Mucosa of gallbladder (tissue), 1 donor: ENCODE measurements at places on chromosomes 16 and 17.

DNA sequence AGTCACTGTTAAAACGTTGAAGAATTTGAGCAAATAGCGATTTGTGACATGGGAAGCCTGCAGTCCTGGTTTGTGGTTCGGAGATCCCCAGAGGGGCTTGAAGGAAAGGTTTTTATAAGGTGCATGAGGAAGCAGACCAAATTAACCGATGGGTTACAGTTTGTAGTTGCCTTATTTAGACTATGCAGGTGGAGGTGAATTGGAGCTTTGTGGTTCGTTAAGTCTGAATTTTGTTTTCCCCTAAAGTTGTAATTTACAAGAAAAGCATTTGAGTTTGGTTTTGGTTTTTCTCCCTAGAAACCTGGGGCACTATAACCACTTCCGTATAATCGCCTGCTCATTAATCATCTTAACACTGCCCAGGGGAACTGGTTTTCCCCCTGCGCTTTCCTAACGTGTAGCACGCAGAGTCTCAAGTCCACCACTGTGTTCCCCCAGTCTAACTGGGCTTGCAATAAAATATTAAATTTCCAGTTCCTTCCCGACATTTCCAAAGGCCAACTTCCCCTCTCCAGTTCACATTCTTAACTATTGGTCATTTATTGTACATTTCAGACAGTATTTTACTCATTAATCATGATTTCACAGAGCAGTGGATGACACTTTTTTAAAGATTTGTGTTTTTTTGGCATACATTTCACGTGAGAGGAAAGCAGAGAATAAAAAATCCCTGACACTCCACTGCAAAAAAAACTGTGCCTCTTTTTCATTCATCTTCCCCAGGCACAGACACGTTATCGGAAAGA is 932 bp downstream of the ZNF267 start:
- DNase-seq, result no peak

DNA sequence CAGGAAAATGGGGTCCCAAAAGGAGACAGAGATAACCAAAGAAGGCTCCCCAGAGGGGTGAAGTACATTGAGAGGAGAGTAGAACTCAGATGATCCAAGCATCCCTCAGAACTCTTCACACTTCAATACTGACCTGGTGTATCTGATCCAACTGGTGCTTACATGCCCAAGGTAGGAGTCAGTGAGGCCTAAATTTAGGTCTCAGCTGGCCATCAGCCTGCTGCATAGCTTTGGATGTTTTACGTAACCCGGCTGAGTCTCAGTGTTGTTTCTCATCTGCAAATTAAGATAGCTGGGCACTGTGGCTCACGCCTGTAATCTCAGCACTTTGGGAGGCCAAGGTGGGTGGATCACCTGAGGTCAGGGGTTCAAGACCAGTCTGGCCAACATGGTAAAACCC is 11.6 kb upstream of the GOSR2 start:
- no peak for DNase-seq

DNA sequence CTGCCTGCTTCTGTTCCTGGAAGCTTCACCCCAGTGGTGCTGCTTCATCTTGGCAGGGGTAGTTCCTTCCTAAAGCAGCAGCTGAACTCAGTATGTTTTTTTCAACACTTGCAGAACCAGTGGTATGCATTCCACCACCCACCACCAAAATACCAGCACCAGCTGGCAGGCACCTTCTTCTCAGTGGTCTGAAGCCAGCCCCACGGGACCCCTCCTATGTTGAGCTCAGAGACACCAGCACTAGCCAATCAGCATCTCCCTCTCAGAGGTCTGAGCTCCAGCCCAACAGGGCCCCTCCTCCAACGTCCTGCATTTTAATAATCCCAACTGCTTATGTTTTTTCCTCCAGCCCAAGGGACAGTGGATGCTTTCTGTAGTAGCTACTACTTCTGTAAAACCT is 299.6 kb upstream of the CCL2 start:
- no peak for DNase-seq

GRCh38 chr16:4868026-4868425 is 20.7 kb downstream of the UBN1 start:
- no peak for DNase-seq

DNA sequence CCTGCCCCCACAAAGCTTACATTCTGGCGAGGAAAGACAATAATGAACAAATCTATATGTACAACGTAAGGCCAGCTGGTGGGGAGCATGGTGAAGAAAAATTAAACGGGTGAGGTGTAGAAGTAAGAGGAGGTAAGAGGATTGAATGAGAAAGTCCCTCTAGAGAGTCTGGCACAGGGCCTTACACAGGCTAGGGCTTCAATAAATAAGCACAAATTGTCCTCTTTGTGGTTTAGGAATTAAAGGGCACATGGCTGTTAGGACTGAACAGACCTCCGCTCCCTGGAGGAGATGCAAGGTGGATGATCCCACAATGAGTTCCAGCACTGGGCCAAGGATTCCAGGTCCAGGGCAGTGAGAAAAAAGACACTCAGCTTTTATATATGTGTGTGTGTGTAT is 43.1 kb upstream of the HAPSTR1 start:
- DNase-seq, result no peak

DNA sequence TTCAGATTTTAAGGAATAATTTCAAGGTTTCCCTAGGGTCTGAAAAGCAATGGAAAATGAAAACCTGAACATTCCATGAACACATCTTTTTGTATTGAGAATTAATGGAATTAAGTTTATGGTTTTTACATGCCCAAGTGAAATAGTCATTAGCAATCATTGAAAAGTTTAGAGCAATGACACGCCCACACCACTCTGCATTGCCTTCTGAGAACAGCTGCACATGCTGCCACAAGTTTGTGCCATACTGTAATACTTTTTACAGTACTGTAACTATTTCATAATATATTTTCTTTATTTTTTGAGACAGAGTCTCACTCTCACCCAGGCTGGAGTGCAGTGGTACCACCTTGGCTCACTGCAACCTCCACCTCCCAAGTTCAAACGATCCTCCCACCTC is 345.2 kb upstream of the PMFBP1 start:
- no peak for DNase-seq

GRCh38 chr17:8837563-8838075 is 29.9 kb downstream of the PIK3R6 start:
- no peak for DNase-seq

DNA sequence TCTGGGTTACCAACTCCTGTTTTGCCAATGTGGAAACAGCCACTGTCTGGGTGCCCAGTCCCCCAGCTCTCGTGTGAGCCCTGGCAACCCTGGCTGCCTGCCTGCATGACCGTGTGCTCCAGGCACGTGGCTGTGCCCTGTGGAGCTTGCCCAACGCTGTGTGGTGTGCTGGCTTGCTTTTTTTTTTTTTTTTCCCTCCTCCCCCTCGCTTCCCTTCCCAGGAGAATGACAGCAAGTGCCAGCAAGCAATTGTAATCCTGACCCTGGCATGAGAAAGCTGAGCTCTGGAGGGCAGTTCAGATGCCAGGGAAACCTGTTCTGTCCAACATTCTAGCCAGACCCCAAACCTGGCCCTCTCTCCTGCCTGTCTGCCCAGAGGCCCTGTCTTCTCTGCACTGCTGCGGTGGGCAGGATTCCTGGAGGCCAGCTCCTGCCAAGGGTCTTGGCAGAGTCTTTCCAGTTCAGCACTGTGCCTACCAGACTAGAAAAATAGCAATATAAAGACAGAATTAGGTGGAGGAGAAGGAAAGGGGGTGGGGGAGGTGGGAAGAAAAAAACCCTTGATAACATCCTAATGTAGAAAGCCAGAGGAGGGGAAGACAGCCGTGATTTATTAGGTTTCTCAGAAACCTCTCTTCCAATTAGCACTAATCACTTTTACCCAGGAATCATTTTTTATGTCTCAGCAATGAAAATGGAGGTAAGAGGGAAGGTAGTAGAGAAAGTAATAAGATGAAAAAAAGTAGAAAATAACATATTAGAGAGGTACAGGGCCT is 9.0 kb downstream of the HLF start:
- peak; percentile 76 for DNase-seq

GRCh38 chr17:53101706-53102105 is 721.0 kb upstream of the KIF2B start:
- DNase-seq, result no peak
